Stimulated activated CD8-positive, alpha-beta memory T cell treated with anti-CD3 and anti-CD28 coated beads, Interleukin-7, amount 100 ng/mL, for 24 hours (primary cell): ENCODE measurements at places on chromosomes 7 and 10.

GRCh38 chr7:130598056-130598455 lies 70.5 kb downstream of the COPG2 start:
- no peak for DNase-seq

GRCh38 chr10:89414879-89415821 lies 782 bp downstream of the IFIT5 start:
- DNase-seq, result no peak

DNA sequence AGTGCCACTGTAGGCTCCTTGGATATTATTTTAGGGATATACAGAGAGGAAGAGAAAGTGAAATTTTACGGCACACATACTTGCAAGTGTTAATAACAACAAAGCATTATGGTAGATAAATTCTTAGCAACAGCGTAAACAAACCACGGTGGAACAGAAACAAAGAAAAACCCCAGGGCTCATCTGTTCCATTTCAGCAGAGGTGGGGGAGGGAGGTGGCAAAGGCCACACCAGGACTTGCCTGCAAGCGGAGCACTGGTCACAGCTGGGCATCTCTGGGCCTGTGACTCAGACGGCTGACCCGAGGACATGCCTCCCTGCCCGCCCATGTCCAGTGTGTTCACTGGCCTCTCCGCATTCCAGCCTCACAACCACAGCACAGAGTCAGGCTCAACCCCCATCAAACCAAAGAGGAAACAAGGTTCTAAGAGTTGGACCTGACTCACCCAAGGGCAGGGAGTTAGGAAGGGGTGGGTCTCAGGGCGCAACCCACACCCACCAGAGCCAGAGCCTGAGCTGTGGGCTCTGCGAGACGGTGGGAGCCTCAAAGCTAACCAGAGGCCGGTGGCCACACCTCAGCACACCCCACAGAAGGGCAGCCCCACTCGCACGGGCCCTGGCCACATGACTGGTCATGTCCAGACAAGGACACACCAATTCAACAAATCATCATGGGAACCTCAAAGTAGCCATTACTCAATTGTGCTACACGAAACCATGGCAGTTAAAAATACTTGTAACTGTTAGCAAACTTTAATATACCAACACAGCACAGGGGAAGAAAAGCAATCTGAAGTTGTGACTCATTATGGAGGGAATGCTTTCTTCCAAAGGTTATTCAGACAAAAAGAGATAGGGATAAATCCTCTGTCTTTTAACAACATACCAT lies 10.7 kb downstream of the ESYT2 start:
- DNase-seq, result peak; percentile 42

DNA sequence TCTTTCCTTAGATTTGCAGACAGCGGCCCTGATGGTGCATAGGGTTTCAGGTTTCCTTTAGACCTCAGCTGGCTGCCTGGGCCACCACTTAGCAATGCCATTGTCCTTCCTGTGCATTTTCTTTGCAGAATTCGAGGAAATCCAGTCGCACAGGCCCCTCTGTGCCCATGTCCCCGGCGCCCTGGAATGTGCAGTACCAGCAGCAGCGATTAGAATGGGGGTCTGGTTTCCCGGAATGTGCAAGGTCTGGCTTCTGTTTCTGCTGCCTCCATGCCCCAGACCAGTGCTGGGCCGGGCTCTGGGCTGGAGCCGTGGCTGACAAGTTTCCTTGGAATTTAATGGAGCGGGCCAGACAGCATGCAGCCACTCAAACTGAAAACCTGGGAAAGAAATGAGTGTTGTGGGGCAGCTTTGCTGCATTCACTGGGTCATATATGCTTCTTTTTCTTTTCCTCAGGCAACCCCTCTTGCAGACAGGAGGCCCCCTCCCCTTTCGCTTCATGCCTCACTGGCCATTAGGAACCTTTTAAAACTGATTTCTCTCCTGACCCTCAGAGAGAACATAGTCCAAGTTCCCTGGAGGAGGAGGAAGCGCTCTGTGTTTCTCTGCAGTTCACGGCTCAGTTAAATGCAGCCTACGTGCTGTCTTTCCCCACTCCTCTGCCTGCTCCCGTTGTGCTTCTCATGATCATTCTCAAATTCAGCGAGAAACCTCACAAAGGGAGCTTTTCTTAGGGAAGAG lies 14.4 kb downstream of the HTRA1 start:
- no peak for DNase-seq

DNA sequence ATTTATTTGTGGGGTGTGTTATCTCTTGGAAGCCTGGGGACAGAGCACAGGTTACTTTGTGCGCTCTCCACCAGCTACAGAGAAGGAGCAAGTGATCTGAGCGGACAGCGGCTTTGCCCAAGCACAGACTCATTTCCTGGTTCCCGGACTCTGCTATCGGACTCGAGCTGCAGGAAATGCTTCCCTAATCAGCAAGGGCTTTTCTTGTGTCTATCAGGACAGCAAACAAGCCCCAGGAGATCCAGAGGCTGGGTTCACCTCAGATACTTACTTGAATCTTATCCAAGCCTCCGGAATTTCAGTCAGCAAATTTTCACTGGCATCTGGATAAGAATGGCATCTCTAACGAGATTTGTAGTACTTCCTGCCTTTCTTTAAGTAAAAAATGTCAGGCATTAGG lies 27.8 kb downstream of the MRC1 start:
- DNase-seq, result no peak

DNA sequence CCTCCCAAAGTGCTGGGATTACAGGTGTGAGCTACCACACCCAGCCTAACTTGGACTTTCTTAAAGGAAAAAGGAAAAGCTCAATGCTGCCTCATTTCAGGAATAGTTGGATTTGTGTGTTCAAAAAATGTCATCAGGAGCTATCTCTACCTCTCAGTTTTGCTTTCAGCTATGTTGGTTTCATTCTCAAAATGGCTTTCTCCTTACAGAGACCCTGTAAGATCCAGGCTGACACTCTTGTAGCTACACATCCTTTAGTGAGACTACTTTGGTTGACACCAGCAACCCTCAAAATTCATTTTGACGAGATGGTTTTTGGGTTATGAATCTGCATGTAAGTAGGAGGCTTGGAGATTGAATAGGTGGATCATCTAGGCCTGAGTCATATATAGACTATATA lies 269.7 kb upstream of the SORCS1 start:
- no peak for DNase-seq

- no peak for DNase-seq
Observed at GRCh38 chr10:125840955-125841354, 17.6 kb downstream of the BCCIP start.

DNA sequence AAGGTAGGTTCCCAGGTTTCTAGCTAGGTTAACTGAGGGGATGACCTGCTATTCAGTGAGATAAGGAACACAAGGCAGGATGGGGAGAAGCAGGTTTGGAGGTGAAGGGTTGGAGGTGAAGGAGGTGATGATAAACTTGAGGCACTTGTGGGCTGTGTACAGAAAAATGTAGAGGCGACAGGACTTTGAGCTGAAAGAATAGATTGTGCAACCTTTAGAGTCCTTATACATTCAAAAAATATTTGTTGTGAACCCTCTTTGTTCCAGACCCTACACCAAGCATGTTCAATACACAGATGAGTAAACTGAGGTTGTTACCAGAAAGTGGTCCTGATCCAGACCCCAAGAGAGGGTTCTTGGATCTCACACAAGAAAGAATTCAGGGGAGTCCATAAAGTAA lies 45.4 kb upstream of the LRGUK start:
- no peak for DNase-seq

DNA sequence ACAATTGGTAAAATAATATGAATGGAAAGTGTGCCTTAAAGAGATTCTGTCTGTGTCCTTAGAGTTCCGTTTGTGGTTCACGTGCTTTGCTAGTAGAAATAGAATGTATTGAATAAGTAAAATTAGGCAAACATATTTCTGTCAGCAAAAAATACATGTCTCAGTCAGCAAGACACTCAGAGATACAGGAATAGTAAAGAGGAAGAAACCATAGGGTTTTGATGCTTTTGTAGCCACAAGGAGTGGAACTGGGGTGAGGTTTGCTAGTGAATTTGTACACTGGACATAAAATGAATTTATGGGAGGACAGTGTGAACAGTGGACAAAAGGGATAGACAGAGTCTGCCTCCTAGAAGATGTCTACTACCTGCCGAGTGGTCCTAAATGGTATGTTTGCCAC lies 289.2 kb upstream of the NRP1 start:
- no peak for DNase-seq

DNA sequence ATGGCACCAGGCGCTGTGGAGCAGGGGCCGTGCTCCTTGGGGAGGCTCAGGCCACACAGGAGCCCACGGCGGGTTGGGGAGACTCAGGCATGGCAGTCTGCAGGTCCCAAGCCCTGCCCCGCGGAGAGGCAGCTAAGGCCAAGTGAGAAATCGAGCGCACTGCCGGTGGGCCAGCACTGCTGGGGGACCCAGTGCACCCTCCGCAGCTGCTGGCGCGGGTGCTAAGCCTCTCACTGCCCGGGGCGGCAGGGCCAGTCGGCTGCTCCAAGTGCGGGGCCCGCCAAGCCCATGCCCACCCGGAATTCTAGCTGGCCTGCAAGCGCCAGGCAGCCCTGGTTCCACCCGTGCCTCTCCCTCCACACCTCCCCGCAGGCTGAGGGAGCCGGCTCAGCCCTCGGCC lies 57.1 kb downstream of the COL28A1 start:
- no peak for DNase-seq

DNA sequence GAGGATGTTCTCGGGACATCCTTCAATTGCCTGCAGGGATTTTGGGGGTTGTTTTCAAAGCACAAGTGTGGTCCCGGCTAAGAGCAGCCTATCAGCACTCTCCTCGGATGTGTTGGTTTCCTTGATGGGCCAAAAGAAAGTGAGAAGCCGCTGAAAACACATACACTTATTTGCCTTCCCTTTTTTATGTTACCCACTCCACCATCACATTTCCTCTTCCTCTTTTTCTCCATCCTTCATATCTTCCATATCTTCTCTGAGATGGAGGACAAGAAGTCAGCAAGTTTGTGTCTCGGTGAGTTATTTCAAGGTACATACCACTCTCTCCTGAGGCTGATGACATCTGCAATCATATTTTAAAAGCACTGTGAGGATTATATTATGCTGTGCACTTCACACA lies 64.0 kb downstream of the ZNF33B start:
- no peak for DNase-seq

GRCh38 chr10:78267598-78267997 lies 233.9 kb downstream of the RPS24 start:
- DNase-seq, result no peak

GRCh38 chr7:129169171-129169671 lies 19.2 kb upstream of the SMO start:
- DNase-seq, result no peak

DNA sequence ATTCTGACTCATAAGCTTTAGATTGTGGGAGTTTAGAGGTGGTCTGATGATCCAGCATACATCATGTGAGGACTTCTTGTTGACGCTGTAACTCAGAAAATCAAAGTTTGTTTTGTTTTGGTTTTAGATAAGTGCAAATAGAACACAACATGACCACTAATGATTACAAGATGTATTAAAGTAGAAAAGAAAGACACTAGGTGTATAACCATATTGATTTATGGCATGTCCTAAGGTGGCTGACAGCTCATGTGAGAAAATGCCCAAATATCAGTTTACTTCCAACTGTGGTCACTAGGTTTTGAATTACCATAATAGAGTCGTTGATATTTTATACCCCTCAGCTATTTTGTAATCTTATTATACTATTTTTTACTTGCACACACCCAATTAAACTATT lies 1131.4 kb upstream of the PHF14 start:
- DNase-seq, result no peak

- no peak for DNase-seq
Observed at GRCh38 chr7:145488816-145489215, 627.8 kb upstream of the CNTNAP2 start.
